CD4-positive, alpha-beta T cell treated with Interleukin-6 at 100 ng/mL for 8 hours (primary cell): ENCODE measurements at places on chromosomes 12 and 14.

DNA sequence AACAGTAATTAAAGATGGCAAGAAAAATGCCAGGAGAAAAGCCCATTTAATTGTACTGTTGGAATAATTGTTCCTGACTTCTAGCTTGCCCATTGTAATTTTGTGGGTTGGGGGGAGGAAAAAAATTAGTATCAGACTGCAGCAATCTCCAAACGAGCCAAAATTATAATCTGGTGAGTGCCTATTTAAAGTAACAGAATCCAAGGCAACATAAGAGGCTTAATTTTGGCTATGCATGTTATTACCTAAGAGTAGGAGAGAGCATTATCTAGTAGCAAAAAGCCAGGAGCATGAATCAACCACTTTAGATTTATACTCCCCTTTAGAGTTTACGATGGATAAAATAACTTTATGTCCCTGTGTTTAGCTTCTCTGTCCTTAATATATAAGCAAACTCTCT, 14.6 kb upstream of the DENND5B start:
- no peak for DNase-seq

GRCh38 chr12:39623919-39624318, 4.3 kb upstream of the ABCD2 start:
- DNase-seq, result no peak

GRCh38 chr12:131055596-131056233, 102.0 kb downstream of the ADGRD1 start:
- DNase-seq, result no peak

GRCh38 chr14:105978618-105979295, 452.4 kb downstream of the TMEM121 start:
- no peak for DNase-seq

GRCh38 chr12:49609875-49610154, 4.4 kb upstream of the FAM186B start:
- no peak for DNase-seq

DNA sequence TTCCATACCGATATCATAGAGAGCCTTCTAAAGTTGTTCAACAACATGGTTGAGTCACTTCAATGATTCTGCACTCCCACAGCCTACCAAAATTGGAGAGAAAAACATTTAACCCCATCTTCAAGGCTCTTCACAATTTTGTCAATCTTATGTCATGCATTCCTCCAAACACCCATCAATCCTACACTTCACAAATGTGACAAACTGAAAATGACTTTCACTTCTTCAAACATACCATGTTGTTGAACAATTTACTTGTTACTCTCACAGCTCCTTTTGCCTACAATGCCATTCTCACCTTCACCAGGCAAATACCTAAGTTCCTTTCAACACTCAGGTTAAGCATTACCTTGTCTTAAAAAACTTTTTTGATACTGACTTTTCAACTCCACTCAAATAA, 88.0 kb downstream of the OSBPL8 start:
- no peak for DNase-seq

- no peak for DNase-seq
Observed at GRCh38 chr12:95096852-95097251, 23.4 kb upstream of the NR2C1 start.

DNA sequence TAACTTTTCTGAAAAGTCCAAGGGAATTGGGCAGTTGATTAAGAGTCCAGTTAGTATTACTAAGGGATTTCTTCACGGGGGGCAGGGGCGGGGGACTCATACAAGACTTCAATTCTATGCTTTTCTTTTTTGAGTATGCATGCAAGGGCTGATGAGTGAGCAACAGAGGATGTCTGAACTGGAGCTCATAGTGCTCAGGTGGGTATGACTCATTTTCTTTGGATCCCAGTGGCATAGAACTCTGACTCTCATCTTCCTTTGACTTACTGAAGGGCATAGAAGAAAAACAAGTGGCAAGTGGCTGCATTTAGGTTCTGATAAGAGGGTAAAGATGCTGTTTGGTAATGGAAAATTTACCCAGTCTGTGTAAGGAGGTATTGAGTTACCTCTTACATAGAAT, 749.2 kb downstream of the NOVA1 start:
- DNase-seq, result no peak

- DNase-seq, result no peak
Observed at GRCh38 chr12:112023759-112024396, 10.7 kb downstream of the ERP29 start.

DNA sequence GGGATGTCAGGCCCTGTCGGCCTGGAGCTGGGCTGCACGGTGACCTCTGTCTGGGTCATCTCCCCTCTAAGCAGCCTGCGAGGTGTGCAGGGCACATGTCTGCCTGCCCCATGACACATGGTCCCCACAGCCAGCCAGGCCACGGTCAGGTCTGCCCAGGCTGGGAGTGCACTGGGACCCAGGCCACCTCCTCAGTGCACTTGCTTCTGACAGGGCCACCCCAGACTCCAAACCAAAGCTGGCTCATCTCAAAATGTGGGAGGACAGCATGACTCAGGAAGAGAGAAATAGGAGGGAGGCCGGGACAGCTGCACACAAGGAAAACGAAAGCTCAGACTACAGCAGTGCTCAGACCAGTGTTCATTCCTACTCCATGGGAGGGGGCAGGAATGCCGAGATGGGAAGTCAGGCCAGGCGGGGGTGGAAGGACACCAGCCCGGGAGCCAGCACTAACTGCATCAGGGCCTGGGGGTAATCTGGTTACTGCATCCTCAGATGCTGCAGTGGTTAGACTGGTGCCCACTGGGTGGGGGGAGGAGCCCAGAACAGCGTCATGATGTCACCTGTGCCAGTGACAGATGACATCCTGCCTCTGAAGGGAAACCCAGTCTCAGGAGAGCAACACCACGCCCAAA, 4.0 kb downstream of the P2RX2 start:
- no peak for DNase-seq

GRCh38 chr14:81157431-81157830, 63.3 kb downstream of the GTF2A1 start:
- no peak for DNase-seq

- no peak for DNase-seq
Observed at GRCh38 chr14:54722791-54723432, 156.0 kb downstream of the SAMD4A start.

- DNase-seq, result no peak
Observed at GRCh38 chr12:45536284-45536683, 193.2 kb upstream of the ARID2 start.

GRCh38 chr14:67352055-67352454, 7.5 kb downstream of the ATP6V1D start:
- DNase-seq, result no peak

DNA sequence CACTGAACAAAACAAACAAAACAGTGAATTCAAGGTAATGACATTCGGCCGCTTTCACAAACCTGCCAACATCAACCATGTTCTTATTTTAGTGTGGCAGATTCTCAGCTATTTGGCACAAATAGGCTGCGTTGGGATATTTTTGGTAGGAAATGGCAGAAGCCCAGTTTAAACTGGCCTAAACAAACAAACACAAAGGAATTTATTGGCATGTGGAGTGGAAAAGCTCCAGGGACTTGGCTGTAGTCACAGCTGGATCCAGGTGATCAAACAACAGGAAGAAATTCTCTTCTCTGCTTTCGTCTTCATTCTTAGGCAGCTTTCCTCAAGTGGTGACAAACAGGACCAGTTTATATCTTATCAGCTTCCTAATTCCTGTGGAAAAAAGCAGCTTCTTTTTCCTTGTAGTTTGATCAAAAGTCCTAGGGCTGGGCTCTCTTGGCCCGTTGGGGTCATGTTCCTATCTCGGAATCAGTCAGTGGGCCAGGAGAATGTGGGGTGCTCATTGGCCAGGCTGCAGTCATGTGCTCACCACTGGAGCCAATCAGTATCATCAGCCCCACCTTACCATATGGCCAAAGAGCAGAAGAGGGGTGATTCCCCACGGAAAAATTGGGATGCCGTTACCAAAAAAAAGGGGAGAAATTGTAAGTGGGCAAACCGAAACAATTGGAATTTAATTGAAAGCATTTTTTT, 22.6 kb downstream of the C12orf75 start:
- DNase-seq, result no peak

DNA sequence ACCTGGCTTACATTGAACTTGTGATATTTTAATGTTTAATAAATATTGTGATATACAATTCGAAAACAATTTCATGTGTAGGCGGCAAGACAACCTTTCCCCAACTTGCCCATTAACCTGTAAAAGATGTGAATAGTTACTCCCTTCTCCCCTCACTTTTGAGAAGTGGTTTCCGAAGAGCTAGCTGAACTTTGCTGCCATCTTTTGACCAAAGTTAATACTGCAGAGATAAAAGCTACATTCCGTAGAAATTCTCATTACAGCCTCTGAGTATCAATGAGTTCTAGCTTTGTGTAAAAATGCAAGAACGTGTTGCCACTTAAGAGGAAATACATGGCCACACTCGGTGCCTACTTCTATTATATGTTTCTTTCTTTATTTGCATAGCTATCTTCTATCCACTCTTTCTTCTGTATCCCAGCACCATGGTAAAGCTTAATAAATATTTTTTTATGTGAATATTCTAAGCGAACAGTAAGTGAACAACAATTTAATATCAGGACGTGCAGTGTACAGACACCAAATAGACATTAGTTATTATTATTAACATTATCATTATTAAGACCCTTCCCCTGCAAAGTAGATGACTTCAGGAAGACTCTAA, 105.1 kb upstream of the TMEM260 start:
- DNase-seq, result peak; percentile 30

- DNase-seq, result no peak
Observed at GRCh38 chr12:78929075-78929418, 64.5 kb downstream of the SYT1 start.

DNA sequence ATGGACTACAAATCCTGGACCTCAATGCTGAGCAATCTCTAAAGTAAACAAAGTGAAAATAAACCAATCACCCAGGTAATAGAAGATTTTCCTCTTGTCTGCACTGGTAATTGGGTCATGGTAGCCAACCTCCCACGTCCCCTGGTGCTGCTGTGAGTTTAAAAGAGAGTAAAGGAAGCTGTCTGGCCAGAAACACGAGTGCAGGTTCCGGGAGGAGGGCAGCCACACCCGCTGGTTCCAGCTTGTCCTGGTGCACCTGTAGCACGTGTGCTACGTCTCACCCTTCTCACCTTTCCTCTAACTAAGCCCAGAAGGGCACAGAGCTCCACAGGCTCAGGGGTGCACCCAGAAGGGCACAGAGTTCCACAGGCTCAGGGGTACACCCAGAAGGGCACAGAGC, 5.4 kb downstream of the CRACR2A start:
- DNase-seq, result peak; percentile 28

DNA sequence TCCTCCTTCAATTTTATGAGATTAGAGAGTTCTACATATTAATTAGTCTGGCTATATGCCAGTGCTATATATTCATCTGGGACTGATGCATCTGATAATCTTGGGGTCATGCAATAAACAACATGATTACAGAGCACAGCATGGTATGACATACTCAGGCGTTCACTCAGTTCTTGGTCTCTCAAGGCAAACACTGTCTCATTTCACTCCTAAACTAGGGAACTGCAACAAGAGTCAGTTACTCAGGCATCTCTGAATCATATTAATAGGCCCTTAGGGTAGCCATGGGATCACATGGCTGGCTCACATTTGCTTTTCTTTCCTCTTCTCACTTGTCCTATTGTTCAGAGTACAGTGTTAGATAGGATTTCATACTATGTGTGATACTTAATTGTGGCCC, 91.8 kb upstream of the TMEM260 start:
- no peak for DNase-seq

GRCh38 chr14:41636492-41637392, 30.1 kb downstream of the LRFN5 start:
- DNase-seq, result no peak

DNA sequence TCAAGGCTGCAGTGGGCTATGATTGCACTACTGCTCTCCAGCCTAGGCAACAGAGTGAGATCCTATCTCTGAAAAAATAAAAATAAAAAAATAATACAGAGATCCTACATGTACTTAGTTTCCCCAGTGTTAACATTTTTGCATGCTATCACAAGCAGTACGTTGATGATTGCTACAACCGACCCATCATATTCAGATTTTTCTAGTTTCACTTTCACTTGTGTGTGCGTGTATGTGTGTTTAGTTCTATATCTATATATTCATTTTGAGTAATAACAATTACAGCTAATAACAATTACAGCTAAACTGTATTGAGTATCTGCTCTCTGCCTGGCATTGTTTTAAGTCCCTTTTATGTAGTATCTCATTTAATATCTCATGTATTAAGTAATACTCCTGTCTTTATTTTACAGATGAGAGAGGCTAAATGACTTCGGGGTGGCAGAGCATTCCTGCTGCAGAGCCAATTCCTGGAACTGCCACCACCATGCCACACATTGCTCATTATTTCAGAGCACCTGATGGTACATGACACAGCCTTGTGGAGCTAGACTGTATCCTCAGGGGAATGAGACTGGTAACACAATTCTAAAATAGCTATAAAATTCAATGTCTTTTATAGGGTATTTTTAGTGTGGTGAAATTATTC, 153.1 kb downstream of the BCAT1 start:
- DNase-seq, result peak; percentile 11

- DNase-seq, result no peak
Observed at GRCh38 chr14:89899291-89899690, 55.2 kb downstream of the EFCAB11 start.

DNA sequence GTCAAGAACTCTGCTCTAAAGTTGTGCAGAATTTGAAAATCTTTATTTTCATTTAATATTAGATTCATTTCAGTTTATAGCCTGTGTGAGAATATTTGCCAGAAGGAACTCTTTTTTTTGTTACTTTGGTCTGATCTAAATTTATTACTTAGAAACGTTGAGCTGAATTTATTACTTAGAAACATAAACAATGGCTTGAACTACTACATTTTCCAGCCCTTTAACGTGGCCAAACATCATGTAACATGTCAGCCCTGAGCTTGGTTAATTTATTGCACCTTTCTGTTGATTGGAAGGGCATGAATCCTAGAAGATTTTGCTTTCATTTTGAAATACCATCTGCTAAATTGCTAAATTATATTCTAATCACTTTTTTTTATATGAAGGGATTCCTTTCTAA, 241.4 kb downstream of the TMEM117 start:
- no peak for DNase-seq

- no peak for DNase-seq
Observed at GRCh38 chr14:63764620-63765139, 36.8 kb upstream of the SGPP1 start.

DNA sequence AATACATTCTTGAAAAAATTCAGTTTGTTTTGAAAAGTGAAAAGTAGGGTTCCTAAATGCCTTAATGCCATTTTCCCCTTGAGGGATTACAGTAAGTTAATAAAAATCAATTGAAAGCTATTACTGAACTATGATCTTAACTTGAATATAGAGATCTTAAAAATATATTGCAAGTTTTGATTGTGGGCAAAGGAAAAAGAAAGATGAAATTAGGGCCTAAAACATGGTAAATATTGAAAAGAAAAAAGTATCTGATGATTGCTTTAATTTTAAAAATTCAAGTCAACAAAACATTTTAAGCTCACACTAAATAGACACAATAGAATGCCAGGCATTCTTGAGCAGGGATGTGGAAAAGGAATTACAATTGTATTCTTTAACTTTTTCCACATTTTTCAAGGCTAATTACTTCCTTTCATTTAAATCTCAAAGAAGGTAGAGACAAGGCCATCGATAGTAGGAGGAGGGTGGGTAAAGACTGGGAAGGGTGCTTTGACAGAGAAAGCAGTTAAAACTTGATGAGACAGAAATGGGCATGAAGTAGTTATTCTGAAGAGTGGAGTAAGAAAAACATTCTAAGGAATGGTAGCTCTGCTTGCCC, 294.4 kb downstream of the NELL2 start:
- DNase-seq, result no peak

GRCh38 chr12:101828463-101829196, 2.1 kb downstream of the GNPTAB start:
- DNase-seq, result no peak

- no peak for DNase-seq
Observed at GRCh38 chr12:55051197-55051947, 31.6 kb downstream of the NEUROD4 start.
